Stimulated activated CD8-positive, alpha-beta memory T cell treated with anti-CD3 and anti-CD28 coated beads, Interleukin-15, amount 100 ng/mL, for 1 hour (primary cell): ENCODE measurements at places on chromosomes 6 and 20.

DNA sequence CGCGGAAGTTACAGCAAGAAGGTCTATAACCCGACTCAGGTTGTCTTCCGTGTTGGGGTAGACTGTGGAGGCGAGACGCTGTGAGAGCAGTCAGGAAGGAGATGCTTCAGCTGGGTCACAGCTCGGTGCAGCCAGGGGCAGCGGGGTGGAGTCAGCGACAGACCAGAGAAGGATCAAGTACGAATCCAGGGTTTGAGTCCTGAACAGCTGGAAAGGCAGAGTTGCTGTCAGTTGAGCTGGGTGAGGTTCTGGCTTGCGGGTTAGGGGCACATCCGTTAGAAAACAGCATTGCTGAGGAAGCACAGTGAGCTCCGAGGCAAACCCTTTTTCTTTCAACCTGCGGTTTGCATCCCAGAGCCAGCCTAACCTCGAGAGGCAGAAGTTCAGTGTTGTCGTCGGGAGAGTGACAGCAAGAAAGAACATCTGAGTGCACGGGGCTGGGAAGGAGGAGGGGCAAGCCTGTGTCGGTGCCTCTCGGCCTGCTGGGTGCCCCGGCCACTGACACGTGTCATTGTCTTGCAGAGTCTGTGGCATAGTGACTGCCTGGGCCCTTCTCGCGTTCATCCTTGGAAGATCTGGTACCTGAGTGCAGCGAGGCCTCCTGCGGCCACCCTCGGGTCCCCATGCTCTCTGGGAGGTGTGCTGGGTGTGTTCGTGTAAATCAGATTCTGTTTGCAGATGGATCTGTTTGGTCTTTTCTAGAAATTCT, 20.0 kb downstream of the PNLDC1 start:
- no peak for DNase-seq

DNA sequence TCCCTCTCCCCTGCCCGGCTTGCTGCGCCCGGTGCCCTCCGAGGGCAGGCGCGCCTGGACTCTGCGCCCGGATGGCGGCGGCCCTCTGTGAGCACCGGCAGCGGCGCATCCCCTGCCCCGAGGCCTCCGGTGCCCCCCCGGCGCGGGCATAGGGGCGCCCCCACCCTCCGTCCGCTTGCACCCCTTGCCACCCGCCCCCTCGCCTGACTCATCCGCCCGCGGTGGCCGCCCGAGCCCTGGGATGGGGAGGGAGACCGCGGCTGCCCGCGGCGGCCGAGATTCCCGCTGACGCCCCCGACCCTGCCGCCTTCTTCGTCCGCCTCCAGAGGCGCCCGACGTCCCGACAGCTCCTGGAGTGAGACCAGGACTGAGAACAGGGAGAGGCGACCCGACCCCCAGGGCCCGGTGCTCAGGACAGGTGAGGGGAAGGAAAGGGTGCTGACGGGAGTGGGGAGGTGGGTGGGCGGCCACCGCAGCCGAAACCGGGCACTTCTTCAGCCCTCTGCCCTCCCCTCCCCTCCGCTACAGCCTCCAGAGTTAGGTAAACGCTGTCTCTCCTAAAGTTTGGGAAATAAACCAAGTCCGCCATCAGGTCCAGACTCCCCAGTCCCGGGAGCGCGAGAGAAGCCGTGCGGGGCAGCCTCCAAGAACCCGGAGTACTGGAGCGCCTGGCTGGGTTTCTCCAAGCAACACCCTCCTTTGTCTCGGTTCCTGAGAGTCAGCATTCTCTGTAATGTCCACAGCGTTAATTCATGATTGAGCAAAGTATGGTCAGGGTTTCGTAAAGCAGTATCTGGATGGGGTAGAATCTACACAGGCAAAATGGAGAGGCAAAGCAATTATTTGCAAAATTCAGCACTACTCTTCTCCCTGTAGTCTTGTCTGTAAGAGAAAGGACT, 539 bp downstream of the TMEM200A start:
- no peak for DNase-seq

DNA sequence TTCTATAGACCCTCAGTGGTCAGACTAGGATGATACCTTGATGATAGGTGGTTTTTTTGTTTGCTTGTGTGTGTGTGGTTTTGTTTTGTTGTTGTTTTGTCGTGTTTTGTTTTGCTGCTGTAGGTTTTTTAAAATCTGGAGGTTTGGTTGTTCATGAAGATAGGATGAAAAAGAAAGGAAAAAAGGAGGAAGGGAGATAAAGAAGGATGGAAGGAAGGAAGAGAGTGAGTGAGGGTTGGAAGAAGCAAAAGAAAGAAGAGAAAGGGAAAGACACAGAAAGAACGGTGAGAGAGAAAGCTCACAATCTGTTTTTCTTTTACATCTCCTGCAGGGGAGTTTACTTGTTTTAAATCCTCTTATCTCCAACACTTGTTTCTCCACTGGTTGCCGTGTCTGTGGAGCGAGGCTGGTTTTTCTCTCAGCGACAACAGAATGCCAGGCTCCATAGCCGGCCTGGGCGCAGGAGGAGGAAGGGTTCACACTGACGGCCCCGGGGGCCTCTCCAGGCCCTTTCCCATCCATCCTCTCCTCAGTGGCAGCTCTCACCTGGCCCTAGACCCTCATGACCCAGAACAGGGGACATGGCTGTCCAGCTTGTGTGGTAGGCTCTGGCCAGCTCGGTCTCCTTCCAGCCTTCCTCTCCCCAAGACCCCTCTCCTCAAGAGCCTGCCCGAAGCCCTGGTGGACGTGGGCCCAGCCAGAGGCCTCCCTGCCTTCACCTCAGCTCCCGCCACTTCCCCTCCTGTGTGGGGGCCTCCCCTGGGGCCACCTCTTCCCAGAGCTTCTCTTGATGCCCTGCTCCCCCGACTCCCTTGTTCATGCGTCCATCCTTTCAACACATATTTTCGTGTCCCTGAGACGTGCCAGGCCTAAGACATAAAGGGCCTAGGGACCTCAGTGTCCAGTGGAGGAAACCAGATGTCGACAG, 168.4 kb downstream of the VEGFA start:
- no peak for DNase-seq

- DNase-seq: no peak
Measured at GRCh38 chr6:151436802-151437201, 15.1 kb downstream of the RMND1 start.

DNA sequence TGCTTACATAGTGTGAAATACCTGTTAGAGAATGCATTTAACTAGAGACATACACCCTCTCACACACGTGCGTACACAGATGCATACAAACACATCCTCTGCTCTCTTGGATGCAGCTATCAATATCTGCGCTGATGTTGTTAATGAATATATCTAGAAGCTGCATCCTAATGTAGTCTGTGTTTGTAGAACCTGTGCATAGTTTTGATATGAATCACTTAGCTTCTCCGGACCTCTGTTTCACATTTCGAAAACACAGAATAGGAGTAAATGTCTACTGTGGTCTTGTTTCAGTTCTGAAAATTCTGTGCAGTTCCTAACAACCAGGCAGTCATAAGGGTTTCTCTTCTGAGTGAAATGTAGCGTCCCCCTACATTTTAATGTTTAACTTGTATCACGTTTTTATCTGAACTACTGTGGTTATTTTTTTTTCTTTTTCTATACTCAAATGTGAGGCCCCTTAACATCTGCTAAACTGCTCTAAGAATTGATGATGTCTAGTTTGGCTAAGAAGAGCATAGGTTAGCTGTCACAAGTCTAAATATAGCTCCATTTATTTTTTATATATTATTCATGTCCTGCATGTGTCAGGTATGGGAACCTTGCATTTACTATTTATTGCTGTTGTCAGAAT, 254.5 kb downstream of the TMEM242 start:
- DNase-seq: no peak

- DNase-seq: no peak
Measured at GRCh38 chr6:2384528-2384927, 139.1 kb upstream of the GMDS start.
